ENCODE measurements at places on chromosomes 7 and 10.

GRCh38 chr7:80779456-80779855, 139.4 kb downstream of the SEMA3C start:
- DNase-seq = no peak

GRCh38 chr7:111918461-111918860, 287.7 kb downstream of the DOCK4 start:
- DNase-seq = no peak

- no peak for DNase-seq
Observed at GRCh38 chr10:17101910-17102266, 27.7 kb downstream of the CUBN start.

GRCh38 chr7:5552123-5552522, 128.5 kb upstream of the TNRC18 start:
- no peak for DNase-seq

- DNase-seq = peak; percentile 20
Observed at GRCh38 chr7:95476904-95477594, 8.7 kb upstream of the ASB4 start.

DNA sequence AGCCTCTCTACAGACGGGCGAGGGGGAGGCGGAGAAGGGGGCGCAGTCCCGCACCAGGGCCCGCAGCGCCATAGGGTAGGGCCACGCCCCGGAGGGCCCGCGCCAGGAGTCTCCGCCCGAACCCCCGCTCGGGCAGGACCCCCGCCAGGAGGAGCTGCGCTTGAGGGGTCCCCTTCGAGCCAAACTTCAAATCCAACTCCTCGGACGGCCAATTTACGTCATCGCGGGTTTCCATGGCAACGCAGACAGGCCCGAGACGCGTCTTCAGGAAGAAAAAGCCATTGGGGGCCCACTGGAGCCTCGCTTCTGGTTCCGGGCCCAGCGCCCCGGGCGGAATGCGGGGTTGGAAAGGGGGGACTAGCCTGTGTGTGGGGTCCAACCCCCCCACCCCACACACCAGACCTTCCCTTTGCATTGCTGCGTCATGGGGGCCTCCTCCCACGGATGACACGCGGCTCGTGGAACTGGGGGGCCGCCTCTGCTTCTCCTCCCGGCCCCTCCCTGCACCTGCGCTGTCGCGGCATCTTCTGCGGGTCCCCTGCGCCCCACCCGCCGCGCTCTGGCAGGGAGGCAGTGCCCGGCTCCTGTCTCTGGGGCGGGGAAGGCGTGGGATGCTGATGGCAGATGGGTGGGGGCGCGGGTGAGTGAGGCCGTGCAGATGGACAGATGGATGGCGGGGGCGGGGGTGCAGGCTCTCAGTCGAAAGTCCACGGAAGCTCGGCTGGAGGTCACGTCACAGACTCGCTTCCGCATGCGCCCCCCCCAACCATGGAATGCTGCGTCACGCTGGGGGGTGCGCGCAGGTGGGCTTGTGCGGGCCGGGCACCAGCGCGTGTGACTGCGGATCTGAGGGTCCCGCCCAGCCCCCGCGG, 1.2 kb downstream of the CALY start:
- peak; percentile 73 for DNase-seq

GRCh38 chr7:149662591-149663095, 110.7 kb downstream of the ZNF467 start:
- DNase-seq = peak; percentile 55

DNA sequence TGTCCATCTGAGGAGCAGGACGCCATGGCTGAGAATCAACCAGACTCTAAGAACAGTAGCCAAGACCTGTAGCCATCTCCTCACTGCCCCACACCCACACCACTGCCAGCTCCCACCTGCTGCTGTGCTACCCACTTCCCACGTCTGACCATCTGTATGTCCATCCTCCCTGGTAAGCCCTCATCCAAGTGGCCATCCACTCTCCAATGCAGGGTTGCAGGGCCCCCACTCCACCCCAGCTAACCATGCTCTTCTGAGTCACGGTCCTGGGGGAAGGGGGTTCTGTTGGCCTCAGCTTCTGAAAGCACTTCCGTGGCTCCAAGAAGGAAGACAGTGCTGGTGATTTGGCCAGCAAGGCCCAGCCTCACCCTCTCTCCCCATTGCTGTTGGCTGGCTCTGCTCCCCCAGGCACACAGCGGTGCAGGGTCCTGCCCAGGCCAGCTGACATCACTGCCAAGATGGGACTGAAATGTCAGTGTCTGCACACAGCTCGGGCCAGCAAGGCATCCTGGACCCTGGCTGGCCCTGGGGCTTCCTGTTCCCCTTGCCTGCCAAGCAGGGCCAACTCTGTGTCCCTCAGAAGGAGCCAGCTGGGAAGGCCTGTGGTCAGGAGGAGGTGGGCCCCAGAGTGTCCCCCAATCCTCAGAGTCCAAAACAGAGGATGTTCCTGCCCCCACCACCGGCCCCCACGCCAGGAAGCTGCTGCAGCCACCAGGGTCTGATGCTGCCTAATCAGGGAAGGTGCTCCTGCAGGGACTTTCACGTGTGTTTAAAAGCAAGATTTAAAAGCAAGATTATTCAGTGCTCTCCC, 17.5 kb downstream of the RASGEF1A start:
- DNase-seq = peak; percentile 7

- DNase-seq = no peak
Observed at GRCh38 chr7:111734954-111735660, 172.8 kb upstream of the IMMP2L start.

- DNase-seq = no peak
Observed at GRCh38 chr7:22469371-22470143, 30.4 kb downstream of the STEAP1B start.

DNA sequence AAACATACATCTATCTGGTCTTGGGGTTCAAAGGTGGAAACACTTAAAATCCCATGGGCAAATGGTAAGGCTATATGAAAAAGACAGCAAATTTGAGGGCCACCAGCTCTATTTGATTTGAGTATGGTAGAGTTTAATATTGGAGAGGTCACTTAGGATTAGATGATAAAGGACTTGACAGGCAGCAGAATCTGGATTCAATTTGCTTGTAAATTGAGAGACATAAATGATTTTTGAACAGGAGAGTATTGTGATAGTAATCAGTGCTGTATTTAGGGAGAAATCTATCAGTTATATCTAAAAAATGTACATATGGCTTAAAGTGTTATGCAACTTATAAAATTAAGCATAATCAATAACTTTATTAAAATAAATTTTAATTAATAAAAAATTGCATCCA, 155.2 kb downstream of the SEMA3A start:
- DNase-seq = no peak

DNA sequence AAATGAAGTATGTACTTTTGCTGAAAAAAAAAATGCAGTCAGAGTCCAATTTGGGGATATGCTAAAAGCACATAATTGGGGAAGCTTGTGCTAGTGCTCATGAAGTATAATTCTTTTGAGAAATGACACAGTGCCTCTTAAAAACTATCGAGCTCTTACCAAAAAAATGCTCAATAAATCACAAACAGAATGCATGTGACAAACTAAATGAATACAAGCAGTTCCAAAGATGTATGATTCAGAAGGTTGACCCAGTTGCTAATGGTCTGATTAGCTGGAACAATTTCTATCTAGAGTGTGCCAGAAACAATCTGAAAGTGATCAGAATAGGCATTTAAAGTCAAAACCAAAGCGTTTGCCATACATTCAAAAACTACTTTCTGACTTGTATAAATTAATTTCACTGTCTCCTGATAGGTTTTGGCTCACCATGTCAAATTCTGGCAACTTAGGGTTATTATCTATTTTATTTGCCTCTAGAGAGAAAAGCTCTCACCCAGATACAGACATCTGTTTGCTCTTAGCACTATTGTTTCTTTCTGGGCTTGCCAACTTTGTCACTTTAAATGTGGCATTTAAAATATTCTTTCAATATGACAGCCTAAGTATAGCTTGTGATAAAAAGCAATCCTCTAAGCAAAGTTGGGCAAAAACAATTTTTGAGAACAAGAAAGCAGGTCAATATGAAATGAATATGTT, 114.7 kb upstream of the AHR start:
- DNase-seq = no peak

GRCh38 chr7:150989456-150989855, 1.4 kb upstream of the NOS3 start:
- DNase-seq = no peak

- DNase-seq = no peak
Observed at GRCh38 chr10:52785418-52785817, 12.8 kb upstream of the MBL2 start.

- DNase-seq = no peak
Observed at GRCh38 chr10:83984256-83984640, 155.1 kb upstream of the GHITM start.

GRCh38 chr7:29607889-29608288, 44.3 kb downstream of the PRR15 start:
- no peak for DNase-seq

GRCh38 chr10:98748298-98748697, 301.6 kb upstream of the HPS1 start:
- DNase-seq = no peak

DNA sequence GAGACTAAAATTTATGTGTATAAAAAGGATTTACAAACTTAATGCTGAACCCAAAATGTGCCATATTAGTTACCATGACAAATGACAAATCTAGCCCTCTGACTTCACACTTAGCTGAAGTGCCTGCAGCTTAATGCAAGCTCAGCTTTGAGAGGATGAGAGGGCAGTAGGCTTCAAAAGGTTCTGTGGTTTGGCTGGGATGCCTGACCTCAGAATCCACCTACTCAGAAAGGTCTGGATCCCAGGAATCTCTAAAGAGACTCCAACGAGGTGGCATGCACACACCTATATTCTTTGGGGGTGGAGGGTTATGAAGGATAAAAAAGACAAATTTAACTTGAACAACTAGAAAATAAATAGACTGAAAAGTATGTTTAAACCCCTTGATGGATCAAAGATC, 213.4 kb downstream of the TAX1BP1 start:
- DNase-seq = no peak

GRCh38 chr10:49572594-49573114, 33.7 kb upstream of the ERCC6 start:
- no peak for DNase-seq

DNA sequence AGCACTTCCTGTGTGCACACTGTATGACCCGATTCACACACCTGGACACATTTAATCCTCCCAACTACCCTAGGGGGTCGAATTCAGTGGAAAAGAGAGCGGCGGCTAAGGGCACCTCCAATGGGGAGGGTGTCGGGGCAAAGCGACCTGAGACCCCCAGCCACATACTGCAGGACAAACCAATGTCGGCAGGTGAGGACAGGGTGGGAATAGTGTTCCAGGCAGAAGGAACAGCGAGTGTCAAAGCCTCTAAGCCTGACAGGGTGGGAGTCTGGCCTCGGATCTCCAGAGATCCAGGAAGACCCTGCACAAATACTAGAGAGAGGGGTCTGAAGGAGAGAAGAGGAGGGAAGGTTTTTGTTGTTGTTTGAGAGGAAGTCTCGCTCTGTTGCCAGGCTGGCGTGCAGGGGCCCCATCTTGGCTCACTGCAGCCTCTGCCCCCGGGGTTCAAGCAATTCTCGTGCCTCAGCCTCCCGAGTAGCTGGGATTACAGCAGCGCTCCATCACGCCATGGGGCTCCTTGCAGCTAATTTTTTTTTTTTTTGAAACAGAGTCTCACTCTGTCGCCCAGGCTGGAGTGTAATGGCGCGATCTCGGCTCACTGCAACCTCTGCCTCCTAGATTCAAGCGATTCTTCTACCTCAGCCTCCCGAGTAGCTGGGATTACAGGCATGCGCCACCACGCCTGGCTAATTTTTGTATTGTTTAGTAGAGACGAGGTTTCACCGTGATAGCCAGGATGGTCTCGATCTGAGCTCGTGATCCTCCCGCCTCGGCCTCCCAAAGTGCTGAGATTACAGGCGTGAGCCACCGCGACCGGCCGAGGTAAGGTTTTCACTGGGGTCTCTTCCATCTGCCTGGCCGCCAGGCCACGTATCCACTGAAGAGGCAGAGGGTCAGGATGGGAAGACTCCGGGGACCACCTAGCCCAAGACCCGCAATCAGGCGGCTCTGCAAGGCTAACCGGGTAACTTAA, 1.2 kb upstream of the ARPC1B start:
- no peak for DNase-seq

DNA sequence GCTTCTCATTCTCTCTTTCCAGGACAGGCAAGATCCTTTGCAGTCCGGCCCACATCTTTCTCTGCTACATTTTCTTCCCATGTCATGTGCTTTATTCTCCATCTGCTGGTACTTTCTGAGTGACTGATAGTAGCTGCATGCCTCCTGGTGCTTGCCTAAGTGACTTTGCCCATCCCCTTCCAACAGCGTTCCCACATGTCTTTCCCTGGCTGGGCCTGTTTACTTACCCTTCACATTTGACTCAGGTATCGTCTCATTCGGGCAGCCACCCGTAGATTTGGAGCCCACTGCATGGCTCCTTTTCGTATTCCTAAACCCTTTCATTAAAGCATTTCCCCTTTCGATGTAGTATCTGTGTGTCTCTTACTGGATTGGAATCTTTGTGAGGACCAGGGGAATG, 24.6 kb downstream of the TYW1 start:
- DNase-seq = no peak

GRCh38 chr7:30717181-30717580, 34.8 kb upstream of the INMT start:
- DNase-seq = no peak

DNA sequence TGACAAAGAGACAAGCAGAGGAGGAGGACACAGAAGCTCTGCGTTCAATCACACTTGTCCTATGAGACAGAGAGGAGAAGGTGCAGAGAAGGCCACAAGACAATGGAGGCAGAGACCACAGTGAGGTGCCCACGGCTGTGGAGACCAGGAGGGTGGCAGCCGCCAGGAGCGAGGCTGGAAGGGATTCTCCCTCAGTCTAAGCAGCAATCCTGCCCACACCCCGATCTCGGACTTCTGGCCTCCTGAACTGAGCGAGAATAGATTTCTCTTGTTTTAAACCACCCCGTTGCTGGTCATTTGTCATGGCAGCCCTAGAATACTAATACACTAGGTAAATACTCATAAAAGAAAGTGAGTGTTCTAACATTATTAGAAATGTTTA, 92.1 kb downstream of the CYTH3 start:
- no peak for DNase-seq

- peak; percentile 13 for DNase-seq
Observed at GRCh38 chr7:55432939-55433784, 68.0 kb downstream of the LANCL2 start.

GRCh38 chr10:11091517-11092102, 73.9 kb downstream of the CELF2 start:
- DNase-seq = peak; percentile 20

GRCh38 chr7:31642681-31643115, 44.3 kb upstream of the PPP1R17 start:
- DNase-seq = no peak
